ENCODE measurements at places on chromosomes 6 and 20. TPM values are rescaled to one million over a fixed set of nuclear protein-coding genes. Genes with fewer than 3 reads are reported as not detected.
A peak's percentile ranks its signal among the peaks of the same experiment; 100 is the strongest.

Gene VGLL2
- total RNA-seq = not detected

DNA sequence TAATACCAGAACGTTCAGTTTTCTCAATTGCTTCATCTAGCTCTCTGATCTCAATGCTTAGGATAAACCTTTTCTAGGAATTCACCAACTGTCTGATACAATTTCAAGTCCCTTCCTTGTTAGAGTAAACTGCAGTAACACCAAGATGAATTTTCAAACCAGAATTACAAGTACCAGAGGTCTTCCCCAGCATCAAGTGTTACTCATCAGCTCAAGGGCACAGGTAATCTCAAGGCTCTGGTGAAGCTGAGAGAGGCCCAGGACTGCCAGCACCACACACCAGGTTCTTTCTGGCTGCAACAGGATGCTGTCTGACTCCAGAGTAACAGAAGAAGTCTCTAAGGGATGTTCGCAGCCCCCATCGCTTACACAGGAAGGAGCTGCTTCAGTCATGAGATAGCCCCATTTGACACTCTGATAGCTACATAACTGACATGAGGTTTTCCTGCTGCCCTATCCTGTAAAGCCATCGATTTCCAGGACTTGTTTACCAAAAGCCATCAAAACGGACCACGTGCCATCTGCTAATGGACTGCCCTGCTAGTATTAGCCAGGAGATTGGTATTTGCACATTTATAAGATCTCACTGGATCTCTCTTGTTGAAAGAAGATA, 549.4 kb downstream of the UTRN start:
- no peak for DNase-seq

GRCh38 chr6:6665555-6666243, 77.2 kb downstream of the LY86 start:
- no peak for DNase-seq

DNA sequence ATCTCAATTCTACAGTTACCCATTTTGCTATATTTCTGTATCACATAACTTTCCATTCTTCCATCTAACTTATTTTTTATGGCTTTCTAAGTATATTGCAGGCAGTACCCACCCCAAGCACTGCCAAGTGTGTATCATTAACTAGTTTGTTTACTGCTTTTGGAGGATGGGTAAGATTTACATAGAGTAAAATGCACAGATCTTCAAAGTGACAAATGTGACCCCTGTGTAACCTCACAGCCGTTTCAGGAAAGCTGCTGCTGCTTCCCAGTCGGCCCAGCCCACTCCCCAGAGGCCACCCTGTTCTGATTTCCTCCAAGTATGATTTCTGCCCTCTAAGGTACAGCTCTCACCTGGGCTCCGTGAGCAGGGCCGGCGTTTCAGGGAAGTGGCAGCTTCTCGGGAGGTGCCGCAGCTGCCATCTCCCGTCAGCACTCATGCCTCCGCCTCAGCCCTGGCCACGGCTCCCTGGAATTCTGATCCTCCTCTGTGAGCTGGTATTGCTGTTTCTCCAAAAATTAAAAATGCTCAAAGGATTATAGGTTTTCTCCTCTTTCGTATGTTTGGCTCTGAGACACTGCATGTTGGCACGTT, 15.0 kb upstream of the MAP1LC3A start:
- no peak for DNase-seq

DNA sequence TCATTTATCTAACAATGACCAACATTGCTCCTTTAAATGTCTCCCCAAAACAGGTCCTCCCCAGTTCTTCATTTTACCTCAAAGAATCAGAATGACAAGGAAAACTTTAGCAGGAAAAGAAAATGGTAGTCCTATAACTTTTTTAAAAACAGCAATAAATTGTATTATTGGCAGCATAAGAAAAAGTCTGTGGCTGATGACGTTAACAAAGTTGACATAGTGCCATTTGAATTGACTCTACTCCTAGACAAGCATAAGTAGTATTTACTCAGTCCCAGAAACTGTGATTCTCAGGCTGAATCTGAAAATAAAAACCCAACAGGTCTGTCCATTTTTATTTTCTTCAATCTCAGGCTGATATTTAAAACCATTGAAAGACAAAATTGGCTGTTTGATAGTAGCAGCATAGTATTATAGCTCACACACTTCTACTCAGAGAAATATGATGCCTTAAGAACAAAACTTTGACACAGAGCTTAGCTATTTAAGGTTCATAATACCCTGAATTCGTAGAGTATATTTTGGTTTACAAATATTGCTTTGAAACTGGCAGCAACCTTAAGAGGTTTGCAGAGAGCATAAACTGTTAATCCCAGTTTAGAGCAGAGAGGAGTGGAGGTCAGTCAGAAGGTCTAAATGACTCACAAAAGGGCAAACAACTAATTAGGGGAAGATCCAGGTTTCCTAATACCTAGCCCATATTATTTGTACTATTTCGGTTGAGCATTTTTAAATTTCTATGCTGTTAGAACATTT, 35.0 kb upstream of the TENT5A start:
- no peak for DNase-seq

DNA sequence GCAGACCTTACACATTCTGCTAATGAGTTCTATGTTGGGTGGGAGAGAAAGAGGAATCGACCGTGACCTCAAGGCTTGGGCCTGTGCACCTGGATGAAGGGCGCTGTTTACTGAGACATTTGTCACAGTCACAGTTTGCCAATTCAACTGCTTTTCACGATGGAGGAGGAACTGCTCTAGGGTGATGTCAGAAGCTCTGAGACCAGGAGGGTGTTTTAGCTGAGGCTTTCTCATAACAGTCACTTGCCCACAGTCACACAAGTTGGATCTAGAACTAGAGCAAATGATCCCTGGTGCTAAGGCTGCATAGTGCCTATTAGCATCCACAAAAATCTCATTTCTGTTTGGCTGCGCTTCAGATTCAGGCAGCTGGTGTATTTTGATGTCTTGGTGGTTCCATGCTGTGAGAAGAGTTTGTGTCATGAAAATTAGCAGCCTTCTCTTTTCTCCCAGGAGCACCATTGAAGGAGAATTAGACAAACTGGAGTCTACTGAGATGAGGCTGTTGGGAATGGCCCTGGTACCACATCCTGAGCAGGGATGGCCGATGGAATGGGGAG, 83.3 kb upstream of the TGM3 start:
- no peak for DNase-seq

DNA sequence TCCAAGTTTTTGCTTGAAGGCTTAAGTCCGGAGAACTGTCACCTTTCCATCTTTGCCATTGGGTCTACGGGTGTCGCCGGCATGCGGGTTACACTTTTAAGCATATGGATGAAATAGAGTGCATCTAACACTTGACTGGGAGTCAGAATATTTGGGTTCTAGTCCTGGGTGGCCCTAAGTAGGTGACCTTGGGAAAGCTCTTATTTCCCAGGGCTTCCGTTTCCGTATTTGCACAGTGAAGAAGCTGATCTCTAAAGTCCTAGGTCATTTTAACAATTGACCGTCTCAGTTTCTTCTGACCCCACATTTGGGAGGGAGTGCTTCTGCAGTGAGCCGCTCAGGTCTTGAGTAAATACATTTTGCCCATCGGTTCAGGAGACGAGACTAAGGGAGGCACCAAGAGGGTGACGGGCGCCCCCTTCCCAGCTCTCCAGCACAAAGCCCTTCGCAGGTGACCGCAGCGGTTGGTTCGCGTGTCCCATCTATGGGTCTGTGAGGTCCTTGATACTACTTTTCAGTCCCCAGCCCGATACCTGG, 651 bp upstream of the BLTP3A start:
- peak; percentile 50 for DNase-seq

DNA sequence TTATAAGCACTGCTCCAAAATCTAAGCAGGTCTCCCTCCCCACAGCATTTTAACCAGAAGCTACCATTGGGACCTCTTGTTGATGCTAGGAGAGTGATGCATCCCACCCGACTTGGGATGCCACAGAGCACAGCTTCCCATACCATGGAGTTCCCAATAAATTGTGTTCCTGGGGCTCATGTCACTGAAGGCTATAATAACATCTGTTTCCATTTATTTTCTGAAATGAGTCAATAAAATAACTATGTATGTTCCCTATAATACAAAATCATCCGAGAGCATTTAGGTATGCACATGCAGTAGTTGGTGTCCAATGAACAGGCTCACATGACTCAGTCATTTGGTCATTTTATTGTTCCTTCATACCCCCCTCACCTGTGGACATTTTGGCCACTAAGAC, 204.2 kb downstream of the TBC1D7 start:
- no peak for DNase-seq

DNA sequence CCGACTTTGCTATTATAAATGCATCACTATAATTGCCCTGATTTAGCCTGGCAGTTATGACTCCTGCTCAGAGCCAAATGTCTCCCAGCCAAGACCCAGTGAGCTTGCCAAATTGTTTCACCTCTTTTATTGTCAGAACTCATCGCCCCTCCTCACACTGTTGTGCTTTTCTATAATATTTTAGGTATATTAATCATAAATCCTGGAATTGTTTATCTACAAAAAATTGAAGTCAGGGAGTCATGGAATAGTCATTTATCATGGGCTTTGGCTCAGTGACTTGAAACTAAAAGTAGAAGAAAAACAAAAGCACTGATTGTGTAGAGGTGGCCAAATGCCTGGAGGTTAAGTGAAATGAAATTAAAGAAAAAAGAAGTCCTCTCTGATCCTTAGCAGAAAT, 85.6 kb downstream of the PFDN4 start:
- DNase-seq = no peak

DNA sequence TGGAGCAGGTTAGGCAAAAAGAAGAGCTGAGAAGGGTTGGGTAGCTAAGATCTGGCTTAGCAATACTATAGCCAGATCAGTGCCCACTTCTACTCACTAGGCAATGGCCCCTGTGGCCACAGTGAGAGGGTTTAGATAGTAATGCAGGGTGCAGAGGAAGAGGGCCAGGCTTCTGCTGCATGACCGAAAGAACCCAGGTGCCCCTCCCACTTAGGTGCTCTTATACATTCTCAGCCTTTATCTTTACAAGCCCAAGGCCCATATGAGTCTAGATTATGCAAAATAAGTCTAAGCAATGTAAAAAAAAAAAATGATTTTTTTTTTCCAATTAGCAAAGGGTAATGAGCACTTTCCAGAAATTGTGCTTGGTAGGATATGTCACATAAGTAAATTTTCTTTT, 171.3 kb downstream of the CD24 start:
- DNase-seq = no peak

Data from ureter (tissue), 1 donor.